Activated T-cell treated with anti-CD3 and anti-CD28 coated beads, Interleukin-2, amount 50 U/mL, for 24 hours (primary cell): ENCODE measurements at places on chromosomes 5 and 9.

GRCh38 chr5:165695796-165696195 lies 2190.4 kb downstream of the MAT2B start:
- DNase-seq: no peak

- DNase-seq: no peak
Measured at GRCh38 chr9:7053903-7054302, 296.1 kb downstream of the KDM4C start.

DNA sequence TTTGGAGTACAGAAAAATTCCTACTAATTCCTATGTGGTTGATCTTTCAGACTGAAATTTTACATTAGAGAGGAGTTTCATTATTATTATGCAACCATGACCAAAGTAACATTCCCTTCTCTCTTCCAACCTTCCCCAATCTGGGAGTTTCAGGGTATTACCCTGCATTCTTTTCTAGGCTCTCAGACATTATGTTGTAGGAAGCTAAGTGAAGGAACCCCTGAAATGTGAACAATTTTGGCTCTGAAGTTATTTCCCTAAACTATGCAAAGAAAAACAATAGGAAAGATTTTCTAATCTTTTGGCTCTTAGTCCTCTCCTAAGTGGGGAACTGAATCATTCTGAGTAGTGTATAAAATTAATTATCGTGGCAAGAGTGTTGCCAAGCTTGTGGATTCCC lies 63.3 kb upstream of the ZFAND5 start:
- DNase-seq: no peak

GRCh38 chr5:146218168-146218567 lies 14.8 kb downstream of the RBM27 start:
- DNase-seq: no peak

GRCh38 chr9:136688274-136689107 lies 1.2 kb upstream of the AGPAT2 start:
- no peak for DNase-seq

- DNase-seq: no peak
Measured at GRCh38 chr9:135809166-135809565, 98.2 kb downstream of the CAMSAP1 start.

DNA sequence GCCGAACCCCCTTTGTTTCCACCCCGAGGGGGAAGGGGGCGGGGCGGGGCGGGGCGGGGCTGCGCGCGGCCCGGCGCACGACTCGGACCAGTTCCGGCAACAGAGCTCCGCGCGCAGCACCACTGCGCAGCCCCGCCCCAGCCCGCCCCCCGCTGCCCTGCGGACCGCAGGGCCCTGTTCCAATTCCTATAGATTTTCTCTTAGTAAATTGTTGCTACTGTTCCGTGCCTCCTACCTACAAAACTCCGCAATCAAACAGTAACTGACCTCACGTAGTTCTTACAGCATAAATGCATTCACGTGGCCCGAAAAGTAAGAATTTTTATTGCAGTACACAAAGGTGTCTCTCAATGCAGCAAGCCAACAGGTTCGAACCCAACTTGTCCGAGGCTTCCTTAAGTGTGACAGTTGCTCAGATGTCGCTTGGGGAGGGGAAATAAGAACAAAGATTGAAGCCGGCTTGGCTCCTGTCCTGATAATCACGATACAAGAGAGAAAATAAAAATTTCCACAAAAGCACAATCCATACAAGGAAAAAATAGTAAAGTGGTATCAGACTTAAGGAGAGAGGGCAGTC lies 1.2 kb upstream of the RNF38 start:
- no peak for DNase-seq

DNA sequence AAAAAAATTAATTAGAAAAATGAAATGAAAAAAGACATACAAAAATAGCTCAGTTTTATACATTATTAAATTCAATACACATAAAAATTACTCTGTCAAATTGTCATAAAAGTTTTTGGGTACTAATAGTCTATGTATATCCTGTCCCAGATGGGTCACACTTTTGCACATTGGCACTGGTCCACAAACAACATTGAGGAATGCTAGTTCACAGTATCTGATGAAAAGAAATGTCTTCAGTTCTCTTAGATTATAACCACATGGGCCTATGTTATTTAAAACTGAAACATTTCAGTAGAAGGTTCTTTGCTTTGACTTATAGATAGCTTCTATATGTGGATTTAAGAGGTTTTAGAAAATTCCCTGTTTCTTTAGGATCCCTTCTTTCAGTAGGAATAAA lies 39.8 kb downstream of the LNPEP start:
- DNase-seq: no peak

DNA sequence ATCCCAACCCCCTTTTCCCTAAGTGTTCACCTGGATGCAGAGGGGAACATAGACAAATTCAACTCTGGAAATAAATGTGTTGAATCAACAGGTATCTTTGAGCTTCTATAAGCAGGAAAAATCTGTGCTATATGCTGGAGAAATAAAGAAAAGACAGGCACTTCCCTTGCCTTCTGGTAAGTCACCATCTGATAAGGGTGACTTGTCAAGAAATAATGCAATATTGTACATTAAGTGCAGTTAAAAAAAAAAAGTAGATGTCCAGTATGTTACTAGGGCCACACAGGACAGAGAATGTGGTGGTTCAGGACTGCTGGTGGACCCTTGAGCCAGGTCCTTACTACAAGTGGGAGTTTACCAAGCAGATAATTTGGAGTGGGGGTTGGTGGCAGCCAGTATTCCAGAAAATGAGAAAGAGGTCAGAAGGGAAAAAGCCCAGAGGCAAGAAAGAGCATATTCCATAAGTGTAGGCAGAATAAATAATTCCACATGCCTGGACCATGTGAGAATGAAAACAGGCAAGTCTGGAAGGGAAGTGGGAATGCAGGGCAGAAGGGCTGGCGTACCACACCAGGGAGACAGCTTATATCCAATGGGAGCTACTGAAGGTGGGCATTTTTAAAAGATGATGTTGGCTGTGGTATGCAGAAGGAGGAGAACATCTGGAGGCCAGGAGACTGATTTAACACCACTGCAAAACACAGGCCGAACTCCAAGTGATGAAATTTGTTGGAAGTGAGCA lies 209.9 kb downstream of the SEMA5A start:
- DNase-seq: no peak

DNA sequence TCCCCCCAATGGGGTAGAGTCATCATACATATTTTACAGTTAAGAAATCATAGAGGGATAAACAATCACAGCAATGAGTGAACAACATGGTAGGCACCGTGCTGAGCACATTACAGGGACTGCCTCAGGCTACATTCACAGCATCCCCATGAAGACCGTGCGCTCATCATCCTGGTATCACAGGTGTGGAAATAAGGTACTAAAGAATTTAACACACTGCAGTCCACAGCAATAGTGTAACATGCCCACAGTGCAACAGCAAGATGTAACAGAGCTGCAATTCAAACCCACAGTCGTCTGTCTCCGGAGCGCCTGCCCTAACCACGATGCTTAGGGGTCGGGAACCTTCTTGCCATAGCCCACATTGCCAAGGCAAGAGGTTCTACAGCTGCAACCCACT lies 5.6 kb downstream of the SLIT3 start:
- no peak for DNase-seq

GRCh38 chr9:79672236-79672635 lies 100.5 kb downstream of the TLE4 start:
- no peak for DNase-seq

DNA sequence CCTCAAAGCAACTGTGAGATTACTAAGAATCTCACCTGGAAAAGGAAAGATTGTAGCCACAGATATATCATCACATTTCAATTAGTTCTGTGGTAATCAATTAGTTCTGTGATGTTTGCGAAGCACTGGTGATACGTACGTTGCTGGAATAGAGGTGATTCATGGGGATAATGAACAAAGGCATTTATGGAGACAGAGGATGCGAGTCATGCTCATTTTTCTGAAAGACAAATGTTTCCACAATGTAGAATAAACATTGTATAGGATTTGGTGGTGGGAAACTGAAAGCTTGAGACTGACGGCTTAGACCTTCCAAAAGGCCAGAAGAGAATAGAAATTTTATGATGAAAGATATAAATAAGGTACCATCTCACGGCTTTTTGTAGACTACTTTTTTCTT lies 507.3 kb upstream of the TYRP1 start:
- DNase-seq: no peak
